ENCODE measurements at places on chromosomes 16 and 17.

DNA sequence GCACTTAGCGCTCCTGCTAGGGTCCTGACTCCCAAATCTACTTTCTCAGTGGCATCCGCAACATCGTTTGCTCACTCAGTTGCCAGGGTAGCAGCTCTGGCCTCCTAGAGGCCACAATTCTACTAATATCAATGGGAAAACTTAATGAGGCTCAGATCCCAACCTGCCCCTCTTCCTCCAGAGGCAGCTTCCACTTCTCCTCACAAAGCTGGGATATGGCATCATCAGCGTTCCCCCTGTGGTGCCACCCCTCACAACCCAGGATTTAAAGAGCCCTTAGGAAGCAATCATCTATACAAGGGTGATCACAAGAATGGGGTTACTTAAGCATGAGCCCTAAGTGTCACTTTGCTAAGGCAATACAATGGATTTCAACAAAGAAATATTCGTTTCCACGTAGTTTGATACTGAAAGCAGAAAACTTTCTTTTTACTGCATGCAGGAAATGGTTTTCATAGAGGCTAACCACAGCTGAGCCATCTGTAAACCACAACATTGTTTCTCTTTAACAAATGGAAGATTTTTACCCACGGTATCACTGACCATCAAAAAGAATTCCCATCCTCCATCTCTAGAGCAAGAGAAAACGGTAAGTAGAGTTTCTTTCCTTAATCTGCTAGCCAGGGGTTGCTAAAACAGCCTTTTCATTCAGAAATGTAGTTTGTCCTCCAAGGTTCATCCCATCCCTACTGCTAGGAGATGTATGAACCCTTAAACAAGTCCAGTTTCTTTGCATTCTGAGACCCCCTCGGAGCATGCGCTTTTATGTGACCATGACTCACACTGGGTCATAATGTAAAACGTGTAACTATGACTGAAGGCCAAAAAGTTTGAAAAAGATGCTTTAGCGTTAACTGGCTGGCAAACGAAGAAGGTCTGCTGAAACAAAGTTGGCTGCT is 68.3 kb upstream of the BCAR1 start:
- no peak for DNase-seq

DNA sequence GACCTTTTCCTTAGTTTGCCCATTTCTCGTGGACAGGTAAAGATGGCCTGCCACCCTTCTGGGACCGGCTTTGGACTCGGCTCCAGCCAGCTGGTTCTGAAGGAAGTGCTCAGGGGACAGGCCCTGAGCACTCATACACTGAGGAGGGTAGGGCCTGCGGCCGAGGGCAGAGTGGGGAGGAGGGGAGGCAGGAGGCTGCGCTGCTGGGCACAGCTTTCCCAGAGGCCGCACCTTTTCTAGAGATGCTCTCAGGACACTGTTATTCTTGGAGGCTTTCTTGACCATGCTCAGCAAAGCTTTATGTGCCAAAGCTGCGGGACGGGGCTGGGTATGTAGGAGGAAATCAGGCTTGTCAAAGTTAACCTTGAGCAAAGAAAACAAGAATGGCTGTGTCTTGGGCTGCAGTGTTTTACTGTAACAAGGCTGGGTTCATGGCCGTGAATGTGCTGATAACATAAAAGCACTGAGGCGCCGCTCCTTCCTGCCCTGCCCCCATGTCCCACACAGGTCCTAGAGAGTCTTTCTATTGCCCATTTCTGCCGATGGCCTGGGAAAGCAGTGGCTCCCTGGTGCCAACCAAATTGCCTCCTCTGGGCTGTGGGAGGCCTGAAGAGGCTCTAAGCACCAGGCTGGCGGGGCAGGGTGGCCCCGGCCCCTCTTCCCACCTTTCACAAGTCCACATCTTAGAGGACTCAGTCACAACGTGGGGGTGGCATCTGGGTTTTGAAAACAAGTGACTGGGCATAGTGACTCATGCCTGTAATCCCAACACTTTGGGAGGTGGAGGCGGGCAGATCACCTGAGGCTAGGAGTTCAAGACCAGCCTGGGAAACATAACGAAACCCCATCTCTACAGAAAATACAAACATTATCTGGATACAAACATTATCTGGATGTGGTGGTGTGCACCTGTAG is 22.3 kb upstream of the TIMP2 start:
- DNase-seq, result no peak

DNA sequence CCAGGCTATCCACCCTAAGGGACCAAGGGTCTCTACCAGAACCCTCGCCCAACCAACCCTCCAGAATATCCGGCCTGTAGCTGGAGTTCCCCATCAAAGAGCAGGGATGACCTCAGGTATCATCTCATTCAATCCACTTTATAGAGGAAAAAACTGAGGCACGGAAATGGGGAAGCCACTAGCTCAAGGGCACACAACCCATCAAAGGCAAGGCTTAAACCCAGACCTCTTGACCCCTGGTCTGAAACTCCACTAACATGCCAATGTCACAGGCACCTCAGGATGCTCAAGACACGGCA is 1.6 kb downstream of the TBC1D10B start:
- DNase-seq, result no peak

DNA sequence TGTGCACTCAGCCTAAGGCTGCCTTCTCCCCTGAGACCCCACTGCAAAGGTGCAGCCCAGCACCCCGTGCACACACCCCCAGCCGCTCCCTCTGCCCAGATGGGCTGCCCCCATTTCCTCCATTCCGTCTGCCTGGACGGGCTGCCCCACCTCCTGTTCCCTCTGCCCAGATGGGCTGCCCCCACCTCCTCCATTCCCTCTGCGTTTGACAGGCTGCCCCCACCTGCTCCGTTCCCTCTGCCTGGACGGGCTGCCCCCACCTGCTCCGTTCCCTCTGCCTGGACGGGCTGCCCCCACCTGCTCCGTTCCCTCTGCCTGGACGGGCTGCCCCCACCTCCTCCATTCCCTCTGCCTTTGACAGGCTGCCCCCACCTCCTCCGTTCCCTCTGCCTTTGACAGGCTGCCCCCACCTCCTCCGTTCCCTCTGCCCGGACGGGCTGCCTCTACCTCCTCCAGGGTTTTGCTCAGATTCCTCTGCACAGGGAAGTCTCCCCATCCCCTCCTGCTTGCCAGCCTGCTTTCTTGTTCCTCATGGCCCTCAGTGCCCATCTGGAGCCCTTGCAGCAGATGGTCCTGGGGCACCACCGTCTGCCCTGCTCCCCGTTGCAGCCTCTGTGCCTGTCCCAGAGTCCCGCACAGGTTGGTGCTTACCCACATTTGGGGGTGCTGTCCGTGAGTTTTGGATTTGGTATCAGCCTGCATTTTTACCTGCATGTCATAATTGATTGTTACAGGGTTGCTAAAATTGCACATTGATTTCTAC is 23.4 kb upstream of the IL17C start:
- DNase-seq, result no peak

GRCh38 chr16:87806641-87807546 is 41.1 kb upstream of the KLHDC4 start:
- no peak for DNase-seq

DNA sequence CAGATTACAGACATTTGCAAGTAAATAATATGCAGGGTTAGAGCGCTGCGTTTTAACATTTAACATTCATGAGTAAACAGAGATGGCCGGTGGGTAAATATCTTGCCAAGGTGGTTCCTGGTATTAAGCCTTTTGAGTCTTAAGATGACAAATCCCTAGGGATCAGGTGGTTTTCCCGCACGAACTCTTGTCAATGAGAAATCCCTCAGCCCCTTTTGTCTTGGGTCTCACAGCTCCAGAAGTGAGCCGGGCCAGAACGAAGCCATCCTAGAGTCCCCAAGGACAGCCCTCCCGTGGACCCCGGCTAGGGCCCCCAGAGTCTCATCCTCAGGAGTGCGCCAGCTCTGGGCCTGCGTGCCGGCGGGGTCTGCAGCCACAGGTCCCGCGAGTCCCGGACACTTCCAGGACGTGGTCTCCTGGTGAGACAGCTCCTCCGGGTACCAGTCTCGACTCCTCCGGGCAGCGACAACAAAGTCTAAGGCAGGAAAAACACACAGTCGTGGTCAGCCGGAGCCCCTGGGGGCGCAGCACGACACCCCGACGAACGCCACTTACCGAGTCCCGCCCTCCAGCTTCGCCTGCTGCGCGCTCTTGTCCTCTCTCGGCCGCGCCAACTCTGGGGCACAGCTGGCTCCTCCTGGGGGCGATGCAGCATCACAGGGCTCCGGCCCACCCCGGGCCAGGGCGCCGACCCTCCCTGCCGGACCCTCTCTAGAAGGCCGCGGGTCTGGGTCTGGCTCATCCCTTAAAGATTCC is 13.3 kb downstream of the MIS12 start:
- no peak for DNase-seq

DNA sequence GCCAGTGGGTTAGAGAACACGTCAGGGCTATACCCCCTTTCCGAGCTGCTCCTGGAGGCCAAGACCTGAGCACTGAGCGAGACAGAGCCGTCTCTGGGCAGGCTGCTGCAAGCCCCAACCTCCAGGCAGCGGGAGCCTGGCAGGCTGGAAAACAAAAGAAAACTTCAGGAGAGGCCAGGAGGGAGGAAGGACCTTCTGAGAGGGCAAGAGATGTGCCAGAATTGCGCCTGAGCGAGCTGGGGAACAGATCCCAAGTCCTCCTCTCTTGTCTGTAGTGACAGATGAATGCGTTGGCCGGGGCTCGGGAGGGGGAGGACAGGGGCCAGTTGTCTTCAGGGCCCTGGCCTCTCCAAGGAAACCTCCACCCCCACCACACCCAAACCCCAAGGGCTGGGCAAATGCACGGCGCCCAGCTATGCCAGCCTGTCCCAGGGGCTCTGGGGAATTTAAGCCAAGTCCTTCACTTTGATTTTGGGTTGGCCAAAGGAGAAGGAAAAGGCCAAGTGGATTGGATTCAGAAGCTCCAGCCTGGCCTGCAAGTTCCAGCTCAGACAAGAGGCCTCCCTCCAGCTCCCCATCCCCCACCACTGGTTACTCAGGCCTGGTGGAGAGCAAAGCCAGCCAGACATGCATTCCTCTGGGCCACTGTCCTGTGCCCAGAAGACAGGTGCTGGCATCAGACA is 18.1 kb downstream of the SDK2 start:
- DNase-seq, result no peak

Measured in GM18507 (cell line).